Activated CD4-positive, alpha-beta T cell treated with anti-CD3 and anti-CD28 coated beads, Interleukin-2, Interleukin-4, amounts not matched to agents 100 ng/mL and 50 ng/mL, durations not matched to agents 16 hours and 8 hours (primary cell): ENCODE measurements at places on chromosomes 16 and 17.

DNA sequence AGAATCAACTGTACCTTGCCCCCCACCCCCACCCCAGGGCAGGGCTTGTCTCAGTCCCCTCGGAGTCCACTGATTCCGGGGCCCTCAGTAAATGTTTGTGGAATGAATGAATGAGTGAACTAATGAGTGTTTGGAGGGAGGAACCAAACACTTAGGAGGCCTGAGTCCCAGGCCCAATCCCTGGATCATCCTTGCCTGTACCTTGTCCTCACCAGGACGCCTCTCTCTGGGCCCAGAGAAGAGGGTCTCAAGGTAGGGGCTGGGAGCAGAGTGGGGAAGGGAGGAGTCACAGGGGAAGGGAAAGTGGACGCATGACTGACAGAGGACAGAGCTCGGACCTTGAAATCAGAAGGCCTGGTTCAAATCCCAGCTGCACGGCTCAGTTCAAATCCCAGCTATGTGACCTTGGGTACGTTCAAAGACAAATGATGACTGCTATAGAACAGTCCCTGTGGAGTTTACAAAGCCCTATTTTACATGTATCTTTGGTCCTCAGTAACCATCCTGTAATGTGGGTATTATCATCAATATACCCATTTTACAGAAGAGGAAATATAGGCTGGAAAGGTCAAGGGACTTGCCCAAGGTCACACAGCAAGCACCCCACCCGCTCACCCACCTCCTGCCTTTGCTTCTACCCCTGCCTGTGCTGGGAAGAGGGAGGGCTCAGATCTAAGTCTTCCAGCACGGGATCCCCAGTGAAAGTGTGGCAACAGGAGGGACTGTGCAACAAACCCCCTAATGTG is 18.3 kb downstream of the SLC4A1 start:
- no peak for DNase-seq

DNA sequence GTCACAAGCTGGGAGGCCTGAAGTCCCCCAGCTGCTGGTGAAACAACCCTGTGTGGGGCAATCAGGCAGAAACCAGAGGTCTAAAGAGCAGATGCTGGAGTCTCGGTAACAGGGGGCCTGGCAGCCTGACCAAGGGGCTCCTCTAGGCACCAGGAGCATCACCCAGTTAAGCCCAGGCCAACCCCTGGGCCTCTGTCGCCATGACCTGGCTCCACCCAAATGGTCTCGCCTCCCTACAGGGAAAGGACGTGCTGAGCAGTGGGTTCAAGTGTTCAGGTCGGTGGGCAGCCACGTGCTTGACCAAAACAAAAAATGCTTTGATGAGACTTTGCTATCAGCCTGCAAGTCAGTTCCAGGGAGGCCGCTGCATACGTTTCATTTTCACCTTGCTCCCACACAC is 240.3 kb downstream of the ZNF423 start:
- DNase-seq: no peak

- DNase-seq: no peak
Measured at GRCh38 chr17:7235693-7236665, 1.7 kb upstream of the DVL2 start.

- DNase-seq: no peak
Measured at GRCh38 chr16:11950388-11950787, 8.5 kb upstream of the NPIPB2 start.

DNA sequence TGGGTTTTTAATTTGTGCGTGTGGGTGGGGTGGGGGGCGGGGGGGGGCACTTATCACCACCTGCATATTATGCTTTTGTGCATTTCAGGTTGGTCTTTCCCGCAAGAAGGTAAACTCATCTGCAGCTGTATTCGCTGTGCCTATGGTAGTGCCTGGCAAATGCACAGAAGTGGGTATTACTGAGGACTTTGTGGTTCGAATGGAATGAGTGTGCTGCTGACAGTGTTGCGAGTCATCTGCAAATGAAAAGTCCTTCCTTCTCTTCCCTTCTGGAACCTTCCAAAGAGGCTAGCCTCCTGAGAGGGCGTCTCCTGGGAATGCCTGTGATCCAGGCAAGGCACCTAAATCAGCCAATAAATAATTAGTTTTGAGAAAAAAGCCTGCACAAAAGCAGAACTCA is 532.9 kb downstream of the MAF start:
- DNase-seq: peak; percentile 39

DNA sequence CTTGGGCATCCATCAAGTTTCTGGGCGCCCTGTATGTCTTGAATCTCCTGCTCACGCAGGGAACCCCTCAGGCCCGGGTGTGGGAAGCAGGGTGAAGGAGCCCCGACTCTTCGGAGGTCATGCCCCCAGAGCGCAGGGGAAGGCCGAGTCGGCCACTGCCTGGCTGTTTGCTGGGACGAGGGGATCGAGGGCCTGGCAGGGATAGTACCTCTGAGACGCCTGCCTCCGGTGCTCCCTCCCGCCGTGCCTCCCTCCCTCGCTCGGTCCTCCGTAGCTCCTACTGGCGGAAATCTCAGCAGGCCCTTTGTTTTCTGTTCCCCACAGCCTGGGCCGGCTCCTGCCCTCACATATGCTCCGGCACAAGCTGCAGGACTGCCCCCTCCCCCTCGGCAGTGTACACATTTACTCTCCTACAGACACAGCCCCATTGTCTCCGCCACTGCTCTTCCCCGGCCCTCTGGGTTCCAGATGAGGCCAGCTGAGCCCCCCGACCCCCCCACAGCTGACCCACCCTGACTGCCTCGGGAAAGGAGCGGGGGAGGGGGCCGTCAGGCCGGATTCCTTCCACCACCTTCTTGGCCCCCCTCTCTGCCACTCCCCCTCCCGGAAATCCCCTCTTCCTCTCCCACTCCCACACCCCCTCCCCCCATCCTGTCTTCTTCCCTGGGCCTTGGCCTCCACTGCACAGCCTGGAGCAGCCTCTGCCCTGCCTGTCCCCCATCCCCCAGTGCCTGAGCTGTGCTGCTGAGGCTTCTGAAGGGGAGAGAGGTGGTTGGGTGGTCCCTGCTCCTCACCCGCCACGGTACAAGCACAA is 1.4 kb downstream of the TRAF4 start:
- peak; percentile 24 for DNase-seq

DNA sequence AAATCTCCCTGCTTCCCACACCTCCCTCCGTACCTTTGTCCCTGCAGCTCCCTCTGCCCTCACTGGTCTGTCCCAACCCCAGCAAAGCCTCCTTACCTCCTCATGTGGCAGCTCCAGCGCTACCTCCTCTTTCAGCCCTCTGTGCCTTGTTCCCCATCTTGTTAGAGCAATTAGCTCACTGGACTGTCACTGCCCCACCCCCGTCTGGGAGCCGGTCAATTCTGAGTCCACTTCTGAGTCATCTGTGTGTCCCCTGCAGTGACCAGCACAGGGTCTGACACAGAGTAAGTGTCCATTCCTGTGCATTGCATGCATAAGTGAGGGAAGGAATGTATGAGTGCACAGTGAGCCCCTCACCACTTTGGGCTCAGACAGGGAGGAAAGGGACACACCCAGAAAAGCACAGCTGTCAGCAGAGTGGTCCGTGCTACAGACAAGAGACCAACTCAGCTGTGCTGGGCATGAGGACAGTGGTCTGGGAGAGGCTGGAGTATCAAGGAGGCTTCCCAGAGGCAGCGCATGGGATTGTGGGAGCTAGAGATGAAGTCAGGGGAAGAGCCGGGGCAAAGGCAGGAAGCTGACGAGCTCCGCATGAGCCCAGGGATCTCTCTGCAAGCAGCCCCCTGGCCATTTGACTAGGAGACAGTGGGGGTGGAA is 45.9 kb downstream of the PITPNM3 start:
- no peak for DNase-seq

DNA sequence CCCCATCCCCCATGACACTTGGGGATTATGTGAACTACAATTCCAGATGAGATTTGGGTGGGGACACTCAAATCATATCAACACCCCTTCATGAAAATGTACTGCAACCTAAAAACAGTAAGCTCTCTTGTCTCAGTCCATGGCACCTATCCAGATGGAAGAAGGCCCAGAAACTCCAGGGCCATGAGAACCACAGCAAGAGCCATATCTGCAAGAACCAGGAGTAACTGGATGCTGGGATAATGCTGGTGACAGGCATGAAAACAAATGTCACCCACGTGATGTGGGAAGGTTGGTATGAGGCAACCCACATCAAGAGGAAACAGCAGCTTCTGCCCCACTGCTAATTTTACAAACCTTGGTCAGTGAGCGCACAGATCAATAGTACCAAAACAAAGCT is 400.1 kb upstream of the ERCC4 start:
- DNase-seq: no peak

DNA sequence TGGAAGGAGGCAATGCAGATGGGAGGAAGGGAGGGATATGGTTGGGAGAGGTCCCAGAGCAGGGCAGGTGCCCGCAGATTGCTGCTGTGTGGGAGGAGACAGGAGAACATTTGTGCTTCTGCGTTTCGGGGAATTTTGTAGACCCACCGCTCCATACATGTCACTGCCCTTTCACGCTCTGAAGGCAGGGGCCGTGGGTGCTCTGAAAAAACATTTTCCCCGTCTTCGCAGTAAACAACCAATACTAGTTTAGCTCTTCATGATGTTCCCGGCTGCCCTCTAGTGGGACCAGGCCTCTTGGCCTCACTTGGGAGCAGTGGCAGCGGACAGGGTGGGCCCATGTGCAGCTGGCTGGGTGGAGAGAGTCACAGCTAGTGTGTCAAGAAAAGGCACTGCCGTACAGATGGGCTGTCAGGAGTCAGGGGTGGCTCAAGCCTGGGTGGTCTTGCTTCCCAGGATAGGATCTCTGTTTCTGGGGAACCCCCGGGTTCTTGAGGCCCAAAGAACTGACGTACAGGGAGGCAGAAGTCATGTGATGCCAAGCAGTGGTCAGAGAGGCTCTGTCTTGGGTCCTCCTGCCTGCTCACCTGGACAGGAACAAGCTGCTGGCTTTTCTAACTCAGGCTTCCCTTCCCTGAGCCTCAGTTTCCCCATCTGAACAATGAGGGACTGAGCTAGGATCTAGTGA is 46.5 kb upstream of the CPNE2 start:
- no peak for DNase-seq

GRCh38 chr17:48351911-48352332 is 78.1 kb downstream of the SKAP1 start:
- DNase-seq: peak; percentile 22

DNA sequence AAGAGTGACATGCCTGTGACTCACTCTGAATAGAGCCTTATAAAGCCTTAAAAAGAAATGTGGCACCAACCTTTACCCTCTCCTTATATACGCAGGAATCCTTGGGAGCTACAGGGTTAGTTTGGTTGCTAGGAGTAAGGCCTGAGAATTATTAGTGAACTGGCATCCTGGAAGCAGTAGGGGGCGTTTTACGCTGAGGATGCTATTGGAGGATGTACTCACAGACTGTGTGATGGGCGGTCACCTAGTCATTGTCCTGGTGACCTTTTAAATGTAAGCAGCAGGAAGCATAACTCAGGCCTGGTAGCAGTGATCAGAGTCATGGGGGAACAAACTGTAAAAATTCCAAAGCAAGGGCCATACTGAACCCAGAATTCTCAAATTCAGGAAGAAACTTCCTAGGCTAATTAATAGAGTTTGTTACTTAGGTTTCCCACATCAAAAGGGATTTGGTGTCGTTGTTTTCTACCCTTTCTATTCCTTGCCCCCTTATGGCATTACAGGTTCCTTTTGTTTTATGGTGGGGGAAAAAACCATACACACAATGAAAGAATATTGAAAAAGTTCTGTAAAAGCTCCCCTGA is 153.8 kb downstream of the SNX11 start:
- DNase-seq: peak; percentile 15
